Activated CD8-positive, alpha-beta memory T cell treated with anti-CD3 and anti-CD28 coated beads for 36 hours (primary cell): ENCODE measurements at places on chromosomes 1 and 21. TPM values are rescaled to one million over a fixed set of nuclear protein-coding genes. Genes with fewer than 3 reads are reported as not detected.

The RO60 gene
- total RNA-seq, result 75.9 TPM

The PLA2G2A gene
- total RNA-seq, result not detected

The TAS1R1 gene
- total RNA-seq, result not detected

The OR2L13 gene
- not detected for total RNA-seq

The TMEM9 gene
- 23.8 TPM for total RNA-seq

The DNM3 gene
- 0.78 TPM for total RNA-seq

The BNIPL gene
- total RNA-seq, result 1.5 TPM

The TTLL10 gene
- not detected for total RNA-seq

The NPR1 gene
- total RNA-seq, result not detected

The ST3GAL3 gene
- 12.1 TPM for total RNA-seq

The KCNJ15 gene
- total RNA-seq, result 0.40 TPM

The AMY2A gene
- total RNA-seq, result not detected

The FAM72D gene
- 13.4 TPM for total RNA-seq

The RAB42 gene
- not detected for total RNA-seq

The CHRM3 gene
- total RNA-seq, result not detected

The TINAGL1 gene
- total RNA-seq, result not detected

The DCDC2B gene
- total RNA-seq, result 0.21 TPM

The TCHHL1 gene
- total RNA-seq, result not detected

The KRTAP11-1 gene
- total RNA-seq, result not detected

The MAN1C1 gene
- total RNA-seq, result 2.1 TPM

The AMPD1 gene
- not detected for total RNA-seq

The TOMM40L gene
- 23.7 TPM for total RNA-seq

The STYXL2 gene
- total RNA-seq, result not detected

The RHEX gene
- total RNA-seq, result not detected

The APCS gene
- total RNA-seq, result not detected

The LCE6A gene
- total RNA-seq, result not detected

The PTTG1IP gene
- total RNA-seq, result 45.3 TPM

The EPRS1 gene
- total RNA-seq, result 219 TPM

The COL24A1 gene
- not detected for total RNA-seq

The FCRL6 gene
- total RNA-seq, result 0.21 TPM

The ASCL5 gene
- not detected for total RNA-seq

The NHLH1 gene
- 0.46 TPM for total RNA-seq

The OBSCN gene
- total RNA-seq, result 10.1 TPM

The ATP6V1G3 gene
- total RNA-seq, result not detected

The RAP1GAP gene
- 0.96 TPM for total RNA-seq

The NIPAL3 gene
- total RNA-seq, result 34.9 TPM

The RIIAD1 gene
- not detected for total RNA-seq

The NEGR1 gene
- not detected for total RNA-seq

The SPRR2B gene
- not detected for total RNA-seq

The CLIC6 gene
- total RNA-seq, result 0.52 TPM

The KCNA3 gene
- 24.3 TPM for total RNA-seq

The IL19 gene
- total RNA-seq, result not detected

The INSRR gene
- not detected for total RNA-seq

The SPATA17 gene
- not detected for total RNA-seq

The S100A12 gene
- total RNA-seq, result not detected

The HTR6 gene
- total RNA-seq, result not detected

The C1orf210 gene
- not detected for total RNA-seq

The CFAP107 gene
- total RNA-seq, result not detected

The SLC30A10 gene
- total RNA-seq, result not detected

The PLPP3 gene
- total RNA-seq, result not detected

The SH2D2A gene
- 237 TPM for total RNA-seq

The TMEM240 gene
- total RNA-seq, result 0.48 TPM

The CLCA1 gene
- not detected for total RNA-seq

The ESRRG gene
- not detected for total RNA-seq

The LENEP gene
- total RNA-seq, result not detected

The RGS2 gene
- 6.2 TPM for total RNA-seq

The POU3F1 gene
- 0.08 TPM for total RNA-seq
